ENCODE measurements at places on chromosomes 2 and 18.

GRCh38 chr2:38260469-38260868, 116.6 kb downstream of the ATL2 start:
- no peak for DNase-seq

DNA sequence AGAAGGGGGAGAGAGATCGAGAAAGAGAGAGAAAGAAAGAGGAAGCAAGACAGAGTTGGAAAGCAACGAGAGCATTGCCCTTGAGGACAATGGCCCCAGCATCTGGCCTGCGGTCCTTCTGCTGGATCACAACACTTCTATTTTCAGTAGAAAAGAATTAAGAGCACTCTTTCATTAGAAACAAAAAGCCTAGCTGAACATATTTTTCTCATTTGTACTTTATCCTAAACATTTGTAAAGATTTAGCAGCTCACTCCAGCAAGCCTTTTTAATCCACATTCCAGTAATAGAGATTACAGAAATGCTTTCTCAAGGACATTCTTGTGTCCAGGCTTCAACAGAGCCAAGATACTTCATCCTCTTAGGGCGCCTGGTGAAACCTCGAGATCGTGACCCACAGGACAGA, 31.6 kb upstream of the AFF3 start:
- DNase-seq: no peak

GRCh38 chr2:17788773-17789172, 27.5 kb upstream of the MSGN1 start:
- no peak for DNase-seq

- DNase-seq: no peak
These were observed 8.3 kb upstream of the RMC1 start for GRCh38 chr18:23494992-23495391.
